Hematopoietic multipotent progenitor cell treated with erythropoietin and hydrocortisone succinate and interleukin-3 and kit ligand, for 6 days (in vitro differentiated cells): ENCODE measurements at places on chromosomes 5 and 9.

DNA sequence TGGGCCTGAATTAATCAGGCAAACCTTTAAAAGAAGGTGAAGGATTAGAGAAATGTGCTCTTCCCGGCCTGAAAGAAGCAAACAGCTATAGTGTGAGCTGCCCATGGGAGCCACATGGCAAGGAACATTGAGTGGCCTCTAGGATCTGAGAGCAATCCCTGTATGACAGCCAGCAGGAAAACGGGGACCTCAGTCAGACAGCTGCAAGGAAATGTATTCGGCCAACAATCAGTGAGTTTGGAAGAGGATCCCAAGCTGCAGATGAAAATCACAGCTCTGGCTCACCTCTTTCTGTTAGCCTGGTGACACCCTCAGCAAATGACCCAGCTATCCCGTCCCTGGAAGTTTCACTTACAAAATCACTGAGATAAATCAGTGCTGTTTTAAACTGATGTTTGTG is 309.2 kb downstream of the SH3GL2 start:
- DNase-seq = no peak

DNA sequence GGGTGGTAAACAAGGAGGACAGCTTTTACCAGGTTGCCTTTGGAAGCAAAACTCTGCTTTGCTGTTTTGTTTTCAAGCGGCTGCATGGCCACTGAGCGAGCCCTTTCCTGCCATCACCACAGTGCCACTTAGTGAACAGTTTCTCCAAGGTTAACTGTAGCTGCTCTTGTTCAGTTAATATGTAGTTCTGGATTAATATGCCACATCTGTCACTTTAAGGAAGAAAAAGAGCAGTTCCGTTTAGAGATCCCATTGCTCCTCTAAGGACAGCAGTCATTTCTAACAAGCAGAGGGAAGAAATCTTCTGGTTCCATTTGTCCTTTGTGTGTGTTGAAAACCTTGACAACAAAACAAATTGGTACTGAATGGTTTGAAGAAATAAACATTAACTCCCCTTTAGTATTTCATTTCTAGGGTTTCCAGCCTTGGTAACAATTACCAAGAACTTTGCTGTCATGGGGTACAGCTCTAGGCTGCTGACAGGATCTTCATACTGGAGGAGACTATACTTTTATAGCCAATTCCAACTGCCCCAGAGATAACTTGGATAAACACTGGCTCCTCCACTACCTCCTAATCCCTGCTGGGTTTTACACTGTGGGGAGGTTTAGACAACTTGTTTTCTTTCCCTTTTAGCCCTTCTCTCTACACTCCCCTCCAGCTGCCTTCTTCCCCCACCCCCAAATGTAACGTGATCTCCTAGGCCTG is 10.3 kb upstream of the ABL1 start:
- no peak for DNase-seq

DNA sequence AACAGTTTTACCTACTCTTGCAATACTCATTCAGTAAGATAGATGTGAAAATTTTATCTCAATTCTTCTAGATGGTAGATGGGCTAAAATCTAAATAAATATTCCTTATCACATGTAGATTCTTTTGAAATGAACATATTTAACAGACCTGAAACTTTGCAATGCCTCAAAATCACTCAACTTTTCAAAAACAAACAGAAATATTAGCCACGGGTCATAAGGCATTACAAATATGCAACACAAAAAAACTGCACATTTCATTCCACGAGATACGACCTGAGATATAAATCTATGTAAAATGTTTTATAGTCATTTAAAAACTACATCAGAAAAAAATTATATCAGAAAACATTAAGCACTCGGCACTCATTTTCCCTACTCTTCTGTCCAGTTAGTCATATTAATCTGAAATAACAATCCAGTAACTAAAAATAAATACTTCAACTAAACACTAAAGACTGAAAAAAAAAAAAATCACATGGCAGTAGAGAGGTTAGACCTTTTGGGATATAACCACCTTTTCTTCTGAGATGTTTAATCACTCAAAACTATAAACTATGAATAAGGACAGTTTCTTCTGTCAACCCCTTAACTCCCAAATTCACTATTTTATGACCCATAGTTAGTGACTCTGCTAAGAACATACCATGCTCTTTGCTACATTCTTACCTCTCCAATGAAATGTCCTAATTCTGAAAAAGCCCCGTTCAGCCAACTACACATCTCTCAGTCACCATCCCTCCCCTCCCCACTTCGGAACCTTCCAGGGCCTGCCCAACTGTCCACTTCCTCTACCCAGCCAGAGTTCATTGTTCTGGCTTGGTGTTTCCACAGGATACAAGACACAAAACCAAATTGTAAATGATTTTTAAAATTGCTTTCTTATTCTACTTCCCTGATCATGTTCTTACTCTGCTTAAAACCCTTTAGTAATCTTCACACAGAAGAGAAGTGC is 6.4 kb downstream of the HOMER1 start:
- DNase-seq = no peak

- DNase-seq = no peak
These were observed 4.8 kb downstream of the NKD2 start for GRCh38 chr5:1013238-1013947.

DNA sequence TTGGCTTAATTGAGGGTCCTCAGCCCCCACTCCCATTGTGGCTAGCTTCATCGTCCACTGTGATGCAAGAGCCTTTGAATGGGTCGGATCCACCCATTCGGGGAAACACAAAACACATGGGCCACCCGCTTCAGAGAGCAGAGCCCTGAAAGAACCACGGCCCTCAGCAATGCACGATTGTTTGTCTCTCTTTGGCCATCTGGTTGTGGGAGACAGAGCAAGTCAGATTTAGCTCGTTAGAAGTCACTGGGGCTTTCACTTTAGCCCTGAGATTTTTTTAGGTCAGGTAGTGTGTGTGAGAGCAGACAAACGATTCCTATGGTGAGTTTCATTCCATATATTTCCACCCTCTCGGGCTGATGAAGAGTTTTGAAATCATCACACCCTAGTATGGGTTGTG is 12.9 kb upstream of the COL15A1 start:
- DNase-seq = no peak
